NCI-H2171 (cell line): ENCODE measurements at places on chromosomes 11 and 22.
A peak's percentile ranks its signal among the peaks of the same experiment; 100 is the strongest.

DNA sequence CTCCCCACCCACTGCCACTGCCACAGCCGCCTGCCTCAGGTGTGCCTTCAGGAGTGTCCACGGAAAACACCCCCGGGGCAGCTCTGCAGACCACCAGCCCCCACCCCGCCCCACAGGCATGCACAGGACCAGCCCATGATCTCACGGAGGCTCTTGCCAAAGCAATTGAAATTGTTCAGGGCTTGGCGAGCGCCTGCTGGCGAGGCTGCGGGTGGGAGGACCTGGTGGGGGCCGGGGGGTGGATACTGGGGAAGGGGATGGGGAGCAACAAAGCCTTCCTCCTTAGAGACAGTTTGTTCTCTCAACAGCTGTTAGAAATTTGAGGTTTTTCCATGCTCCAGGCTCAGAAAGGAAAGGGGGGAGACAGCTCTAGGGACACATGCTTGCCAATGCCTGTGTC lies 274.7 kb downstream of the MN1 start:
- DNase-seq = no peak

DNA sequence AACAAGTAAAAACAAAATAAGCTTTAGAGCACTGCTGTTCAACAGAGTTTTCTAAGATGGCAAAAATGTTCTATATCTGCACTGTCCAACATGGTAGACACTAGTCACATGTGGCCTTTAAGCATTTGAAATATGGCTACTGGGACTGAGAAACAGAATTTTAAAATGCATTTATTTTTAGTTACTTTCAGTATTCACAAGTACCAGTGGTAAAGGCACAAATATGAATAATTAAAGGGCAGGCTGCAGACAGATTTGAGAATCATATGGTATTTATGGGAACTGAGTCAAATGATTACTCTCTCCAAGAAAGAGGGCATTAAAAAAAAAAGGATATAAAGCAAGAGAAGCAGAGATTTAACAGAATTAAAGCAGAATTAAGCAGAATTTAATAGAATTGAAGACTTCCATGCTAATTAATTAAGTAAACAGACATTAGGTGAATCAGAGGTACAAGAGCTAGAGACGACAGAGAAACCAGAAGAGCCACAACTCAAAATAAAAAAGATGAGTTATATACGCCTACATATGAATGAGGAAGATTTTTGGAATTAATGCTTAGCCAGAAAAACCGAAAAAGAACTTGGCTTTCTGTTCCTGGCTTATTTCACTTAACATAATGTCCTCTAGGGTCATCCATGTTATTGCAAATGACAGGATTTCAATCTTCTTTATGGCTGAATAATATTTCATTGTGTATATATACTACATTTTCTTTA lies 160.4 kb downstream of the ATG16L2 start:
- DNase-seq = no peak

- no peak for DNase-seq
Observed at GRCh38 chr22:32475468-32476010, 928 bp downstream of the FBXO7 start.

DNA sequence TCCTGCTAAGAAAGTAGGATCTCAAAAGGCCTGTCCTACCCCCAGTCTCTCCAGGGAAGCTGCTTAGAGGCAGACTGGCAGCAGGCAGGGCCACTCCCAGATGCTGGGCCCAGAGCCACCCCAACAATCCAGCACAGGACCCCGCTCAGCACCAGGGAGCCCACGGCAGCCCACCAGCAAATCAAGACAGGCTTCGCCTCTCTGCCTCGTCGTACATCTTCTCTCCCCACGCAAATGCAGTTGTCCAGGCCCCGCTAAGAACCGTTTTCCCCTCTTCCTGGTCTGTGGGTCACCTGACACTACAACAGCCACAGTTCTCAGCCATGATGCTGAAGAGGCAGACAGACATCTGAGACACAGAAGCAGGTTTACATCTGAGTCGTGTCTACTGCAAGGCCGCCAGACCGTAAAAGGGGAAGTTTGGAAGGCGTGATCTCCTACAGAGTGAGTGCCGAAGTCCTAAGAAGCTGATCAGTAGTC lies 51.1 kb downstream of the IGSF9B start:
- DNase-seq = no peak

DNA sequence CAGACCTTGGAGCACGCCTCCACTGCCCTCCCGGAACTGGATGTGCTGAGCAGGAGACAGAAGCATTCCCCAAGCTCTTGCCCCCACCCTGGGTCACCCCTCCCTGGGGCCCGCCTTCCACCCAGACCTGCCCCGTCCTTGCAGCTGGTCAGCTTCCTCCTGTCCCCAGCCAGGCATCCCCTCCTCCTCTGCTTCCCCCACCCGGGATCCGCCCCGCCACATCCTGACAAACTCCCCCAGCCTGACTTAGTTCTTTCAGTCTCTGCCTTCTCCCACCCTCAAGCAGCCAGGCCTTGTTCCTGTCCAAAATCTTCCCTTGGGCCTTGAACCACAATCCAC lies 1.1 kb upstream of the PLXNB2 start:
- DNase-seq = no peak

DNA sequence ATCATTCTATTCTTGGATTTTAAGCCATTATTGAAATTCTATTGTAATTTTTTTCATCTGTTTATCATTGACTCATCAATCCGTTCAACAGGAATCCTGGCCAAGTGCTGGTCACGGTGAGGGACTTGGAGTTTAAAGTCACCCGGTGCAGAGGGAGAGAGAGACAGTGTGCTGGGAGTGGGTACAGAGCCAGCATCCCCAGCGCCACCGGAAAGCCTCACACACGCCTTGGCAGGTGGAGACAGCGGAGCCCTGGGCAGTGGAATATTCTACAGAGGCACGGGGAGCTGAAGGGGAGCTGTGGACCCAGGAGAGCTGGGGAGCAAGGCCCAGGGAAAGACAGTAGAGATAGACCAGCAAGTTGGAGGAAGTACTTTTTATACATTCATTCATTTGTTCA lies 787.6 kb downstream of the BRD1 start:
- no peak for DNase-seq

DNA sequence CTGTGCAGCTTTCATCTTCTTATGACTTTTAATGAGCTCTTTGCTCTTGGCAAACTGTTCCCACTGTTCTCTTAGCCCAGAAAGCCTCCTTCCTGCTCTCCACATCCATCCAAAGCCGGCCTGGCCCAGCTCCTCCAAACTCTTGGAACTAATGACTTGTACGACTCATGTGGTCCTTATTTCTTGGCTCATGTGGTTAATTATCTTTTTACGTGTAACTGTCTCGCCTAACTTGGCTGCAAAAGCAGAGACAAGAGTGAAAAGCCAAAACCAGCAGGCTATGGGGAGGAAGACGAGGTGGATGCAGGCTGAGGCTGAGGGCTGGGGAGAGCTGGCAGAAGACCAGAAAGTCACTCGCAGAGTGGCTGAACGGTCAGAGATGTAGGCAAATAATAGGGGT lies 5.5 kb downstream of the CSNK2A3 start:
- no peak for DNase-seq

DNA sequence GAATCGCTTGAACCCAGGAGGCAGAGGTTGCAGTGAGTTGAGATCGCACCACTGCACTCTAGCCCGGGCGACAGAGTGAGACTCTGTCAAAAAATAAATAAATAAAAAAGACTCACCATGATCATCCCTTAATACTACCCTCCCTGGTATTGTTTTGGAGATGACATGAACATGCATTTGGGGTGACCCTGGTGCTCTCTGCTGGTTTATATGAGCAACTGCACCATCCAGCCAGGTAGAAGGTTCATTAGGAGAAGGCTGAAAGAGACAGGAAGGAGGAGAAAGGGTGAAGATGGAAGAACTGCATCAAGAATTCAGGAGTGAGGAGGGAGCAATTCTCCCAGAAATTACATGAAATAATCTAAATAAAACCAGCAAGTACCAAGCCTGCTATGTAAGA lies 37.8 kb downstream of the SLC5A1 start:
- DNase-seq = no peak

- DNase-seq = no peak
Observed at GRCh38 chr11:12259956-12260355, 117.4 kb upstream of the PARVA start.

- DNase-seq = peak; percentile 44
Observed at GRCh38 chr11:77819921-77820564, 479 bp downstream of the RSF1 start.

- no peak for DNase-seq
Observed at GRCh38 chr11:130689222-130689908, 226.9 kb downstream of the SNX19 start.

DNA sequence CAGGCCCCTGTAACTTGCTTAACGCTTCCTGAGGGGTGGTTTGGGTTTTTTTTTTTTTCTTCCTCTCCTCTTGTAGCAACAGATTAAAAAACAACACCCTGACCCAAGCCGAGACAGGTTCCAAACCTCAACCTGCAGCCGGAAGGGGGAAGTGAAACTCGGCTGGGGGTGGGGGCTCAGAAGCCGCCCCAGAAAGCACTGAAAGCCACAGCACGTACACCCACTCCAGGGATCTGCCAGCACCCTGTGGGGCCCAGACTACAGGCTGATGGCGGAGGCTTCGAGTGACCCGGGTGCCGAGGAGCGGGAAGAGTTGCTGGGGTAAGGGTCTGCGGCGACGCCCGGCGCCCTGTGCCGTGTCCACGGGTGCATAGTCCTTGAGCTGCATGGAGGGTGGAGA lies at the start of gene LSP1:
LSP1 (plus strand) TSS at position 208 of the 400 bp plus-strand sequence; CDS start at position 269, 61 bp downstream.
- no peak for DNase-seq

DNA sequence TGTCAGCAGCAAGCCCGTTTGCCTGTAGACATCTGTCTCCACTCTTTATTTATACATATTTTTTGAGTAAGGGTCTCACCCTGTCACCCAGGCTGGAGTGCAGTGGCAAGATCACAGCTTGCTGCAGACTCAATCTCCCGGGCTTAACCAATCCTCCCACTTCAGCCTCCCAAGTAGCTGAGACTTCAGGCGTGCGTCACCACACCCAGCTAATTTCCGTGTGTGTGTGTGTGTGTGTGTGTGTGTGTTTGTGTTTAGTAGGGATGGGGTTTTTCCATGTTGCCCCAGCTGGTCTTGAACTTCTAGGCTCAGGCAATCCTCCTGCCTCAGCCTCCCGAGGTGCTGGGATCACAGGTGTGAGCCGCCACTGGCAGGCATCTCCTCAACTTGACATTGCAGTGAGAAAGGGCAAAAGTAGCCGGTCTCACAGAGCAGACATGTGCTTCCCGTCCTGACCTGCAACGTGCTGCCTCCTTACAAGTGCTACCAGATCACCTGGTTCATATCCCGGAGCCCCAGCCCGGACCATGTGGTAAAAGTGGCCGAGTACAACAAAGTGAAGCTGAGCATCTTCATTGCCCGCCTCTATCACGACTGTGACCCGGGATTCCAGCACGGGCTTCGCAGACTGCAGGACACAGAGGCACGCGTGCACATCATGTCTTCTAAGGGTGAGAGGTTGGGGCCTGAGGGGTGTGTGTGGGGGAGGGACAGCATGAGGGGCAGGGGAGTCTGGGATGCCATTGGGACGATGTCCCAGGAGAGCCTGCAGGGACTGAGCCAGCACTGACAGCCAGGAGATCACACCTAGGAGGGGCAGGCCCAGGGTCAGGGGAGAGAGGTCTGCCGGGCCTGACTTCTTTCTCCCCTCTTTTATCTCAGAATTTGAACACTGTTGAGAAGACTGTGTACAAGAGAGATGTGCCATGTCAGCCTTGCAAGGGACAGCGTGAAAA lies 5.6 kb upstream of the APOBEC3H start:
- DNase-seq = no peak

DNA sequence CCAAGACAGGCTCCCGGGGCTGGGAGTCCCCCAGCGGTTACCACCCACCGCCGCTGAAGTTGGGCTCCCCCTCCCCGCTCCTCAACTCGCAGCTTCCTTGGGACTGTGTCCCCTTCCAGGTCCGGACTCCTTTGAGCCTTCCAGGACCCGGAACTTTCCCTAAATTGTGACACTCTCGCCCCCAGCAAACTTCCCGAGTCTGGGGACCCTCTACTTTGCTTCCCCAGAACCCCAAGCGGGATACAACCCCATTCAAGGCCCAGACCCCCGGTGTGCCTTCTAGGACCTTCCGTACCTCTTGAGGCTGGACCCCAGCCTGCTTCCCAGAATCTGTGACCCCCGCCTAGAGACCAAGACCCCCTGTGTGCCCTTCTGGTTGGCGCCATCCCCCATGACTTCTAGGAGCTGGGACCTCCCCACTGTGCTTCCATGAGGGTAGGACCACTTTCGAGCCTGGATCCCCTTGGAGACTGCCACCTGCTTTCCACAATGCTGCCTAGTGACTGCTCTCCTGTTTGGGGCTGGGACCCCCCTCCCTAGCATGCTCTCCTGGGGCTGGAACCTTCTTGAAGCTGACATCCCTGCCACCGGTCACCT lies 587 bp downstream of the MYRF start:
- no peak for DNase-seq

GRCh38 chr11:2142762-2143202 lies 3.6 kb upstream of the IGF2 start:
- DNase-seq = no peak

DNA sequence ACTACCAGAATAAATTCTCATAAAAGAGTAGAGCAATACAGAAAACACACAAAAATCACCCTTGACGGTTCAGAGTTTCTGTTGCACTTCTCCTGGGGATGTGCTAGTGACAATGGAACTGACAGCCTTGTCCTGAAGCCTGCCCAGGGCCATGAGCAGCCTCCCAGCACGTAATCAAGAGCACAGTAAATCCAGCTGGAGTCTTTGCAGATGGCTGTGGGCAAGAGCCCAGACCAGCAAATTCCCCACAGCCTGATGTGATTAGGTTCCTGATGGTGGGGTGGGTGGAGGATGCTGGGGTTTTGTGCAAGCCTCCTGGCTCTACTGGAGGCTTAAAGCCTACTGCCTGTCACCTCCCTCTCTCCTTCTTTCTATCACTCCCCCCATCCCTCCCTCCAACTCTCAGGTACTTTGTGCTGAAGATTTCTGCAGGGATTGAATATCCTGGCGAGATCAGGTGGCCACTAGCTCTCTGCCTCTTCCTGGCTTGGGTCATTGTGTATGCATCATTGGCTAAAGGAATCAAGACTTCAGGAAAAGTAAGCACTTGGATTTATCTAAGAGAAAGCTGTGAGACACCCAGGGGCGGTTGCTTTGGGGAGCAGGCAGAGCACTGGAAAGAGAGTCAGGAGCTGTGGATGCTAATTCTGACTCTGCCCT lies 18.1 kb downstream of the SLC6A5 start:
- DNase-seq = no peak

GRCh38 chr11:28965819-28966218 lies 857.6 kb downstream of the METTL15 start:
- DNase-seq = no peak

DNA sequence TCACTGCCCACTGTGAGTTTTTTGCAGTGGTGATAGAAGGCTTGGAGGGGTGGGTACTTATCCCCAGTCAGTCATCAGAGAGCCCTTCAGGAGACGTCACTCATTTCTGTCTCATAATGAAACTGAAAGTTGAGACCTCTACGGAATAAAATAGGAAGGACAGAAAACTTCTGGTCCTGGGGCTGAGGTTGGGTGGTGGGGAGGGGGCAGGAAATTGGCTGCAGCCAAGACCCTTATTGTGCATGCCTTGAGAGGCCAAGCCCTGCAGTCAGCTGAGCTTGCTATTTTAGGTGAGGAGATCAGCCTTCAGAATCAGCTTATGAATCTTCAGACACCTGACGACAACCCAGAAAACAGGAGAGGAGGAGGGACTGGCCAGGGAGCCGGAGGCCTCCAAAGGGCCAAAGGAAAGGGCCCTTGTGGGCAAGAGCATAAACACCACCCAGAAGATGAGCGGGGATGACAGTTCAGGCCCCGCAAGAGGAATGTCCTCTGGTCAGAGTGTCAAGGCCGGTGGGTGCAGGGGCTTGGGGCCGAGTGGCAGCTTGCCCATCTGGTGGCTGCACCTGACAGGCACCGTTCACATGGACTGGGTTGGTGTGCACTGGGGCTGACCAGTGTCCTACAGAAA lies 17.9 kb upstream of the ADA2 start:
- no peak for DNase-seq

GRCh38 chr11:29310725-29311342 lies 706.0 kb downstream of the KCNA4 start:
- no peak for DNase-seq
